ENCODE measurements at places on chromosomes 3 and 15. TPM values are rescaled to one million over a fixed set of nuclear protein-coding genes. Genes with fewer than 3 reads are reported as not detected.

The GOLGA8Q gene
- 2.2 TPM for total RNA-seq

The CDCP1 gene
- total RNA-seq = 41.3 TPM

The CCRL2 gene
- 0.26 TPM for total RNA-seq

The ASB14 gene
- not detected for total RNA-seq

The AQP9 gene
- total RNA-seq = not detected
